Stromal cell of bone marrow (primary cell): ENCODE measurements at places on chromosomes 4 and X.

- no peak for DNase-seq
Measured at GRCh38 chrX:150897421-150898320, 797 bp downstream of the CD99L2 start.

DNA sequence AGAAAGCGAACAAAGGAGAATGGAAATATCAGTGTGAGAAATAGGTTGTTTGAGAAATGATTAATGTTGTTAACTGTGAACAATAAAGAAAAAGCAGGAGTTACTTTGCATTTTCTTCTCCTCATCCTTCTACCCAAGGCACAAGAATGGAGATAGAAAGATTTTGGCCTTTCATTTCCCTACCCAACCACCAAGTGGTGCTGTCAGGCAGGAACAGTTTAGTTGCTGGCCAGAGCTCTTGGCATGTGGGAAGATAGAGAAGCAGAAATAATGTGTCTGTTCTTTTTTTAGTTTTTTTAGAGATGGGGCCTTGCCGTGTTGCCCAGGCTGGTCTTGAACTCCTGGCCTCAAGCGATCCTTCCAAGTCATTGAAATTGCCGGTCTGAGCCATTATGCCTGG lies 12.8 kb downstream of the HOPX start:
- DNase-seq: no peak

DNA sequence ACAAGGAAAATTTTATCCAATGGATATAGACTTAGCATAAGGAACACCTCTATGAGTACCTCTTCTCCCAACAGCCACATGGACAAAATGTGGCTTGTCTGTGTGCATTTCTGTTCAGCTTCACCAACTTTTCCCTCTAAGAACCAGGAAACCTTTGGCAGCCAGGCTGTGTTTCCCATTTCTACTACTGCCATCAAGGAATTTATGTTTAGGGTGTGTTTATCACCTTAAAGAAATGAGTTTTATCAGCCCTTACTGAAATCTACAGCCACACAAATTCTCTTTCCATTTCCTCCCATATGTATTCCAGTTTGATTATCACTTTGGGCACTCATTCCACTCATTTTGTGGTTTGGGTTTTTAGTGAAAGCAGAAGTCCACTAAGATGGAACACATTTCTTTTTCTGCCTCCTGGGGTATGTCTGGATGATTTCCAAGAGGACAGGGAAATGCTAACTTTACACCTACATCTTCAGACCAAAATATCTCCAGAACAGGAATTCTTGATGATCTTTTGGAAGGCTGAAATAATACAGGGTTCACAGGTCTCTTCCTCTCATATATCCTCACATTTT lies 82.6 kb upstream of the MAOA start:
- no peak for DNase-seq

- no peak for DNase-seq
Measured at GRCh38 chr4:72031868-72032608, at the start of gene NPFFR2. Gene NPFFR2 (plus strand): TSS chr4:72032000. CDS start chr4:72128592, 96,592 bp downstream.

- DNase-seq: no peak
Measured at GRCh38 chr4:107037199-107037584, 1.1 kb upstream of the DKK2 start.

GRCh38 chr4:4593596-4594284 lies 51.9 kb upstream of the STX18 start:
- no peak for DNase-seq

- DNase-seq: no peak
Measured at GRCh38 chr4:148292686-148293085, 149.5 kb downstream of the NR3C2 start.

DNA sequence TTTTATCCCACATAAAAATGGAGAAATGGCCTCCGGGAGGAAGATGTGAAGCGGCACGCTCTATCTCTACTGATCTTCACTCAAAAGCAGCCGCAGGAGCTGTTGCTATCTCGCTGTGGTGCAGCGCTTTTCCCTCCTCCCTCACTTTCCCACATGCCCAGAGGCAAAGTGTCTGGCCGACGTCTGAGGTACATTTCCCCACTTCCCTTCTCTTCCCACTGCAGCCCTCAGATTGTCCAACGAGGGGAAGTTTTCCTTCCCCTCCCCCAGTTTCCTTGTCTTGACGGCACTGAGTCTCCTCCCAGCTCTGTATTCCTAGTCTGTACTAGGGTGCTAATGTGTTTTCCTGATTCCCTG lies 660 bp upstream of the COL25A1 start:
- DNase-seq: no peak

GRCh38 chrX:140664939-140665338 lies 44.6 kb upstream of the LINC00632 start:
- DNase-seq: no peak

GRCh38 chrX:46693149-46693548 lies 65.8 kb downstream of the SLC9A7 start:
- no peak for DNase-seq

DNA sequence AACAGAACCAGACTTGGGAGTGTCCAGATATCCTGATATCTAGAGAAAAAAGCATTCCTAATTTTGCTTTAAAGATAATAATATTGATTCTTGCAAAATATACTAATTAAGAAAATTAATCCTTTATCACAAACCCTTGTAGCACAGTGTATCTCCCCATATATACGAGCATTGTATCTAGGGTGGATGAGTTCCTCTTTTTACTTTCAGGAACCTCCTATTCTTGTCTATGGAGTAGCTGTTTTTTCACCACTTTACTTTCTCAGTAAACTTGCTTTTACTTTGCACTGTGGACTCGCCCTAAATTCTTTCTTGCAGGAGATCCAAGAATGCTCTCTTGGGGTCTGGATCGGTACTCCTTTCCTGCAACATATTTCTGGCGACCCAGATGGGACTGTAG lies 103.9 kb downstream of the GLUD2 start:
- DNase-seq: no peak

GRCh38 chr4:153676486-153676885 lies 7.6 kb upstream of the TLR2 start:
- no peak for DNase-seq

- DNase-seq: peak; percentile 31
Measured at GRCh38 chr4:139593091-139593564, 37.1 kb upstream of the SETD7 start.

- no peak for DNase-seq
Measured at GRCh38 chr4:957581-958313, 15.6 kb downstream of the DGKQ start.

DNA sequence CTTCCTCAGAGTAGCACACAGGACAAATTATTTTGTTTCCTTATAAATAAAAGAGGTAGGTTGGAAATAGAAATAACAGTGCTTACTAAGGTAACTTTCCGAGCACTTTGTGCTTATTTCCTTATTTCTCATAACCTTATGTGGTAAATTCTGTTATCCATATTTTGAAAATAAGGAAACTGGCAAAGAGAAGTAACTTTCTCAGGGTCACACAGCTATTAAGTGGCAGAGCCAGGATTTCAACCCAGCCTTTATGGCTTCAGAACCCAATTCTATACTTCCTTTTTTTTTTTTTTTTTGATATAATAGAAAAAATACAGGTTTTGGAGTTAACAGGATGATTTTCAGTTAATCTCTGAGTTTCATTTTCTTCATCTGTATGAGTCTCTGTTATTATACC lies 3.3 kb downstream of the UTP3 start:
- DNase-seq: no peak

- DNase-seq: no peak
Measured at GRCh38 chr4:15912236-15912635, 26.3 kb downstream of the FGFBP1 start.

DNA sequence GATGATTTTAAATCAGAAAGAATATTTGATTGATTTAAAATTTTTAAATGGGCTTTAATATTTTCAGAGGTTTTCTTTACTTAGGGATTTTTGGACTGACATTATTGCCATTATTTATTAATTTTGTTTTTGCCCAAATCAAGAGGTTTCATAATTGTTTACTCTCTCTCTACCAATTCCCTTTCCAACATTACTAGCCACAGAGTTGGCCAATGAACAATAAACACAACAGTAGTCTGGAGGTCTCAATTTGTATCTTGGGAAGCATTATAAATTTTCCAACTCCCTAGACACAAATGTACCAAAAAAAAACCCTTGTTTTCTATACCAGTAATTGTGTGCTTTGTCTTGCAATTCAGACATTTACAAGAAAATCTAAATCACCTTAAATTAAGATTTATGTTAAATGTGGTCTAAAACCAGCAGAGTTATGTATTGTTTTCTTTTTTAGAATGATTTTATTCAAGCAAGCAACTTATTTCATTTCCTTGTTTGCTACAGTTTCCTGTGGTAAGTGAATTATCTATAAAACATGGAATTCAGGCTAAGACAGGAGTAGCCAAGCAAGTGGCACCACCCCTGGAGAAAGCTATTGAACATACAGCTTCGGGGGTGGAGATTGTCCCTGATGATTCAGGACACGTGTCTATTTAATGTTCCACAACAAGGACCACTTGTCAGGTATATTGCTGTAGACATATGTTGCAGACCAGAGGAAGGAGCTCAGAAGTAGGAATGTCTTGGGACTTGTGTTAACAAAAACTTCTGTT lies 622 bp downstream of the KLKB1 start:
- DNase-seq: peak; percentile 3

DNA sequence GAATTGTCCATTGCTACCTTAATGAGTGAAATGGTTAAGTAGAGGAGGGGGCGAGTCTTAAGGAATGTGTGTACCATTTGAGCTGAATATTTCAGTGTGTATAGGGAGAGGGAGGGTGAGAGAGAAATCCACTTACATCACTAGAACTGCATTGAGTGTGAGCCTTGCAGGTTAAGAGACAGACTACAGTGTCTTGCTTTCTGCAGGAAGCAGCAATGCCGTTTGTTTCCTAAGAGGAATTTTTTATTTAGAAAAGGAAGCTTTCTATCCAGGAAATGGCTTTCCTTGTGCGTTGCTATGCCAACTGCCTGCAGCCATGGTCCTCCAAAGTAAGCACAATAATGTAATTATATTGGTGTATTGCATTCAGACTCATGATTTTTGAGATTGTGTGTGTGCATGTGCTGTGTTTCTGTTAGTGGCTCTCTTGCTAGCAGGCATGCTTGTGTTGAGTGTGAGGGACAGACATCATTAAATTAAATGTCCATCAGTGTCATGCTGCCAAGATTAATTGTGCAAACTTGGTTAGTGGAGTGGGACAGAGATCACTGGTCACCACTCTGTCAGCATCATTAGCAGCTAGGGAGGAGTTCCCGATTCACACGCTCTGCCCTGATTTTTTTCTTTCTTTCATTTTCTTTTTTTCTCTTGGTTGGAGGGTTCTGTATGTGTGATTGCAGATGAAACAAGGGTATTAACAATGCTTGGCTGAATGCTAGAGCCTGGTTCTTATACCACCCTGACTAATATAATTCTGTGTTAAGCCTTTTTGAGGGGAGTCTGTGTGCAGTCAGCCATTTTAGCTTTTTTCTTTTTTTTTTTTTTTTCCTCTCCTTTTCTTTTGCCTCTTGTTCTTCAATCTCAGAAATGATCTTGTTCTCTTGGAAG lies 164.3 kb downstream of the RAPGEF2 start:
- DNase-seq: no peak

GRCh38 chr4:79964400-79965211 lies 108.4 kb downstream of the ANTXR2 start:
- DNase-seq: no peak

DNA sequence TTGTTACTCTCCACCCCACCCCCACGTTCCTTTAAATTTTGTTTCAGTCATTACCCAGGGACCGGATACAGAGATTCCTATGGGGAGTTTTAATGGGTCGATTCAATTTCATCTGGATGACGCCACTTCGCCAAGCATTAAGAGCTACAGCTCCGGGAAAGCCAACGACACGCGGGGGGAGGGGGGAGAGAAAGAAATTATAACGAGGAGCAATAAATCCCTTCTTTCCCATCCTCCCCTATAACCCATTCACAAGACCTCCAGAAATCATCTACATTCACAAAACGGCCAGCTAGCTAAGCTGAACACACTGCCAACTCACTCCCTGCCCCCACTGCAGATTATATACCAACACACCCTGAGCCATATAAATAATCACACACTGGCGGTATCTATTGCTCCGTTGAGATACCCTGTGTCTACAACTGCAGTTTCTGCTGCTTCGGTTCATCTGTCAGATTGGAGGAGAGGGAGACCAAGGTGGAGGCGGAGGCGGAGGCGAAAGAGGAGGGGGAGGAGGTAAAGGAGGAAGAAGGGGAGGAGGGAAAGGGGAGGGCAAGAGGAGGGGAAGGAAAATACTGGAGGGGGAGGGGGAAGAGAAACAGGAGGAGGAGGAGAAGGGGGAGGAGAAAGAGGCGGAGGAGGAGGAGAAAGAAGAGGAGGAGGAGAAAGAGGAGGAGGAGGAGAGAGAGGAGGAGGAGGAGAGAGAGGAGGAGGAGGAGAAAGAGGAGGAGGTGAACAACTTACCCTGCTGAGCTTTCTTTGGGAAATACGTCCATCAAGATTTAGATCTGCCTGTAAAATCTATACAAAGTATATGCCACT lies 113.9 kb upstream of the VAMP7 start:
- peak; percentile 72 for DNase-seq

GRCh38 chrX:119041175-119041574 lies 31.6 kb upstream of the CT47C1 start:
- peak; percentile 87 for DNase-seq

DNA sequence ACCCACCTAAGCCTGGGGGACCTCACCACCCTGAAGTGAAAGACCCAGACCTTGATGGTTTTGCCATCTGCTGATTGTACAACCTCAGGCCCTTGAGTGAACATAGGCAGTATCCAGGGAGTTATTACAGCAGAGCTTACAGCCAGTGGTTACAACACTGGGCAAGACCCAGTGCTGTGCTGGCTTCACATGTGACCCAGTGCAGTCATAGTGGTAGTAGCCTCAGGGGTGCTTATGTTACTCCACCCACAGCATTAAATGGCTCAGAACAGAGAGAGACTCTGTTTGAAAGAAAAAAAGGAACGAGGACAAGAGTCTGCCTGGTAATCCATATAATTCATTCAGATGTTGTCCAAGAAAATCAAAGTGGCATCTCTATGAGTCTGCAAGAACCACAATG lies 45.2 kb upstream of the DACH2 start:
- DNase-seq: no peak

GRCh38 chrX:17644001-17644400 lies 93.3 kb upstream of the SCML1 start:
- DNase-seq: no peak

DNA sequence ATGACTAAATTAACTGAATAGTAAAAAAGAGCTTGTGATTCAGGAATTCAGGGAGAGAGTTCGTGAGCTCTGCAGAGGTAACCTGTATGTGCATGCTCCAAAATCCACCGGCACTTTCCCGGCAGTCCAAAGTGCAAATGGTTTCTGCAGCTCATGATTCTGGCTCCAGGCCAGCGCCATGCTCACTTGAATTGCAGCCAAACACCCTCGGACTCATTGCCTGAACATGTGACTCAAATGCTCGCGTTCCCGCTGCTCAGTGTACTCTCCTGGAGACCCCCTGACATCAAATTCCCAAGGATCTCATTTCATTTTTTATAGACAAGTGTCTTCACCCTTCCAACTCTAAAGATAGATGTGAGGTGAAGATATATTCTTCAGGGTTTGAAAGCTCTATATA lies 44.1 kb upstream of the SH3RF1 start:
- no peak for DNase-seq

DNA sequence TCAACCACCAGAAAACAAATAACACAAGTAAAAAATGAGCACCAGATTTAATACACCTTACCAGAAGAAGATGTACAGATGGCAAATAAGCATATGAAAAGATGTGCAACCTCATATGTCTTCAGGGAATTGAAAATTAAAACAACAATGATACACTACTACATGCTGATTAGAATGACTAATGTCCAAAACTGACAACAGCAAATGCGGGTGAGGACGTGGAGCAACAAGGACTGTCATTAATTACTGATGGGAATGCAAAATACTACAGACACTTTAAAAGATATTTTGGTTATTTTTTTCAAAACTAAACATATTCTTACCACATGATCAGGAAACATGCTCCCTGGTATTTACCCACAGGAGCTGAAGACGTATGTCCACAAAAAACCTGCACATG lies 140.3 kb downstream of the FRYL start:
- no peak for DNase-seq

- no peak for DNase-seq
Measured at GRCh38 chrX:72554448-72555140, 18.0 kb downstream of the HDAC8 start.
